ENCODE measurements at places on chromosomes 11 and 22. TPM values are rescaled to one million over a fixed set of nuclear protein-coding genes. Genes with fewer than 3 reads are reported as not detected.

GRCh38 chr11:128568166-128568778 is 19.1 kb downstream of the ETS1 start:
- DNase-seq: no peak
- no peaks in the 10 kb centered on the region for H3K4me1 ChIP-seq

- no peaks in the 10 kb centered on the region for H3K4me1 ChIP-seq
- no peak overlapping the region for H3K27ac ChIP-seq
- no peak for DNase-seq
- no peaks in the 10 kb centered on the region for H3K27me3 ChIP-seq
Measured at GRCh38 chr11:100910808-100911207, 218.8 kb downstream of the PGR start.

DNA sequence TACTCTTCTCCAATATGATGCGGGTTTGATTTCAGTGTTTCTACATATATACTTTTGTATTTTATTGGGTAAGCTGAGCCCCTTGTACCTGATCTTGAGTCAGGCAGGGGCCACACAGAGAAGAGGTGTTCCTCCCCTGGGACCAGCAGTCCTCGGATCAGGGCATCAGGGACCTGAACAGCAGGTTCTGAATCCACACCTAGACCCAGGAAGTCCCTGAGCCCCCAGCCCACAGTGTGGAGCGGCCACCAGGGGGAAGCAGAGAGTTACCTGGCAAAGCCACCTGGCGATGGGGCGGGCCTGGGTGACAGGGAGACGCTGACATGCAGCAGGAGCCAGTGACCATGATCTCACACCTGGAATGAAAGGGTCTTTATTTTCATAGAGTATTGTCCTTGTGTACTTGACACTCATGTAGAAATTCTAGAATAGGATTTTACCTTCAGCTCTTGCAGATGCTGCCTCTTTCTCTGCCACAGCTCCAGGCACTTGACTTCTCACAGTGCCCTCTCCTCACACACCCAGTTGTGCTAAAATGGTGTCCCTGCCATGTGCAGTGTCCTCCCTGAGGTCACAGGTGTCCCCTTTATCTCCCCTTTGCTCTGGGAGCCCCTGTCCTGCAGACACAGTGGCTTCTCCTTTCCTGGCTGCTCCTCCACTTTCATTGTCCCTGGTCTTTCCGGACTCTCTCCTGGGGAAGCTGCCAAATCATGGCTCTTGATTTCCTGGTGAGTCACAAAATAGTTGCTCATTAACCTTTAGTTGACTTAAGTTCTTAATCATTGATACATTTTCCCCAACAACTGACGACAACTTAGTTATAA is 48.5 kb downstream of the GGTLC2 start:
- H3K36me3 ChIP-seq: no peaks in the 10 kb centered on the region
- H3K27ac ChIP-seq: no peak overlapping the region
- DNase-seq: peak; percentile 61
- no peaks in the 10 kb centered on the region for H3K4me1 ChIP-seq

The CDHR5 gene
- total RNA-seq: 5.0 TPM

DNA sequence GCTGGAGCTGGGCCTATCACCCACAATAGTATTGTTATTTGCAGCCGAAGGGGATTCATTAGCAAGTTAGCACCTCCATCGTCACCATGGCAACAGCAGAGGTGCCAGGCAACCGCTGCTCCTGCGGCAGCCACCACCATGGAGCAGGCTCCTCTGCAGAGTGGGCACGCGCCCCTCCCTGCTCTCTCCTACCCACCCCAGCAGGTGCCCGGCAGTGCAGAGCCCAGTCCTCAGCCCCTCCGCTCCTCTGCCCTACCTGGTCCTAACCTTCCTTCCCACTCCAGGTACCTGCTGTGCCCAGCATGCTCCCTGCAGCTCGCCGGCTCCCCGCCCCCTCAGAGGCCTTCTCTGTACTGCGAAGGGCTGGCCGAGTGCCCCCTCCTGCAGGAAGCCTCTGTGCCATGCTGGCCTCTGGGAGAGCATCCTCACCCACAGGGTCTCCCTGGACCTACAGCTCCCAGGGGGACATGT is 3.6 kb downstream of the DUSP8 start:
- H3K36me3 ChIP-seq: peaks cover 7% of the 10 kb centered on the region
- peaks cover 29% of the 10 kb centered on the region for H3K4me1 ChIP-seq
- no peak overlapping the region for H3K4me3 ChIP-seq
- no peak for DNase-seq
- H3K27me3 ChIP-seq: no peaks in the 10 kb centered on the region
- H3K27ac ChIP-seq: no peak overlapping the region

- no peak overlapping the region for H3K27ac ChIP-seq
- DNase-seq: no peak
- no peaks in the 10 kb centered on the region for H3K27me3 ChIP-seq
- H3K4me3 ChIP-seq: no peak overlapping the region
- H3K36me3 ChIP-seq: no peaks in the 10 kb centered on the region
Measured at GRCh38 chr11:87463486-87464102, 425.9 kb downstream of the TMEM135 start.

- no peak overlapping the region for H3K4me3 ChIP-seq
- DNase-seq: peak; percentile 69
- no peaks in the 10 kb centered on the region for H3K36me3 ChIP-seq
- H3K27me3 ChIP-seq: no peaks in the 10 kb centered on the region
Measured at GRCh38 chr11:8068605-8069221, 12.3 kb upstream of the TUB start.

GRCh38 chr11:22957786-22958185 is 97.5 kb upstream of the CCDC179 start:
- H3K4me3 ChIP-seq: no peak overlapping the region
- DNase-seq: no peak
- no peaks in the 10 kb centered on the region for H3K36me3 ChIP-seq
- H3K27me3 ChIP-seq: no peaks in the 10 kb centered on the region

Measured in ascending aorta (tissue), 2 donors.